T-helper 1 cell (primary cell): ENCODE measurements at places on chromosomes 13 and 19.

GRCh38 chr13:99556867-99557443 lies 55.7 kb downstream of the TM9SF2 start:
- DNase-seq = no peak

DNA sequence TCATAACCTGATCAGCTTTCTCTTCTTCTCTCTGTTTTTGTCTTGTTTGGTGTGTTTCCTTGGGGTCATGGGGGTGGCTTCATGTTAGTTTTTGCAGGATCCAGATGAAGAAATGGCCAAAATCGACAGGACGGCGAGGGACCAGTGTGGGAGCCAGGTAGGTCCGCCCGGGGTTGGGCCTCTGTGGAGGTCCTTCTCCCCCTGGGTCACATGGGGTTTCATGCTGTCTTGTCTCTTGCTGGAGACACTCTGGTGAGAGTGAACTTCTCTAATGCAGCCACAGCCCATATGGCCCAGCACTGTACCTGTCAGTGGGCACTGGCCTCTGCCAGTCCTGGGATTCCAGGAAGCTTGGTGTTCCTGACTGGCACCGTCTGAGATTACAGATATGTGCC lies 1.1 kb downstream of the CCNE1 start:
- no peak for DNase-seq

DNA sequence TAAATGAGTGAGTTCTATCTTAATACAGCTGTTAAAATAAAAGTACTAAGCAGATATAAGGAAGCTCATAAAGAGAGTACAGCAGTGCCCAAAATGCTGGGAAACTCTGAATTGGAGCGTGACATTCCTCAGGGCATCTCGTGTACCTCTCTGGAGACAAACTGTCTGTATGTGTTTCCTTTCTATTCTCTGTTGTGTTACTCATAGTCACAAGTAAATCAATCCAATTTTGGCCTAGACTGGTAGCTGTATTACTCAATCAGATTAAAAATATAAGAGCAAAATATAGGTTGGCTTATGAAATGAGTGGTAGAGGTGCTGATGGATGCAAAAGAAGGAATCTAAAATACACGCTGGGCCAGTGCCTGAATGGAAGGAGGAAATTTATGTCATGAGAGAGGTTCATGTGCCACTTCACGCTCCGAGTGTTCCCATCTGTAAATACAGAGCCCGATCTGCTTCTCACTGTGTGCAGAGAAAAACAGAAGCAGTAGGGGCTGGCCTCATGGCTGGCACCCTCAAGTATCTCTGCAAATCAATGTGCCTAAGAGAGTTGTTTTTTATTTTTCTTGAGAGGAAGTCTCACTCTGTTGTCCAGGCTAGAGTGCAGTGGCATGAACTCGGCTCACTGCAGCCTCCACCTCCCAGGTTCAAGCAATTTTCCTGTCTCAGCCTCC lies 58.7 kb upstream of the RGCC start:
- no peak for DNase-seq

DNA sequence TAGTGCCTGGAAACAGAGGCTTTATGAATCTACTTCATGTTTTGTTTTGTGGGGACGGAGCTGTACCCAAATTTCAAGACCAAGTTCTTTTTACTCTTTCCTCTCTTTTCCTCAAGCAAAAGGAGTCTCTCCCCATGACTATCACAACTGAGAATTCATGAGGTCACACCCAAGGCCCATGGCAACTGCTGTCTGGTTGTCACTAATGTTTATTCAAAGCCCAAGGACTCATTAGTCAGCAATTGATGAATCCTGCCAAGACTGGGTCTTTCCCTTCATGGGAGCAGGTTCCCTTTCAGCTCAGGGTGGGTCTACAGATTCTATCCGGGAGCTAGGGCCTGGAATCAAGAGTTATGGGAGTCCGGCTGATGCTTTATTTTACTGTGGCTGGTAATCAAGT lies 441.5 kb upstream of the PCDH20 start:
- DNase-seq = no peak

- DNase-seq = no peak
Observed at GRCh38 chr19:55341595-55342531, 2.2 kb downstream of the KMT5C start.

GRCh38 chr19:1904860-1905109 lies 414 bp upstream of the ADAT3 start:
- DNase-seq = no peak

DNA sequence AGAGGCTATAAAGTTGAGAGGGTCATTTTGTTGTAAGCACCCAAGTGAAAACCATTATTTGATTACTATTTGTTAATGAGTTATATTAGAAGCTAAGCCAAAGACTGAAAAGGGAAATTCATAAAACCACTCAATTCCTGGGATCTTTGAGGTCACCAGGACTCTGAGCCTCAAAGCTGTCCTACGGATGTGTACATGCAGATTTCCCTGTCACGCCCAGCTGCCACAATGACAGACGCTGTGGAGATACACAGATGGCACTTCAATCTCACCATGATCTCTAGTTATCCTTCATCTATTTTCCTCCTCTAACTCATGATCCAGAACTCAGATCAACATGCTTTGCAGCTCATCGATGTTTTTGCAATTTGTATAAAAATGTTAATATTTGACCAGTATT lies 403.5 kb upstream of the MIR17HG start:
- no peak for DNase-seq

GRCh38 chr13:77291774-77292173 lies 35.1 kb downstream of the MYCBP2 start:
- no peak for DNase-seq

DNA sequence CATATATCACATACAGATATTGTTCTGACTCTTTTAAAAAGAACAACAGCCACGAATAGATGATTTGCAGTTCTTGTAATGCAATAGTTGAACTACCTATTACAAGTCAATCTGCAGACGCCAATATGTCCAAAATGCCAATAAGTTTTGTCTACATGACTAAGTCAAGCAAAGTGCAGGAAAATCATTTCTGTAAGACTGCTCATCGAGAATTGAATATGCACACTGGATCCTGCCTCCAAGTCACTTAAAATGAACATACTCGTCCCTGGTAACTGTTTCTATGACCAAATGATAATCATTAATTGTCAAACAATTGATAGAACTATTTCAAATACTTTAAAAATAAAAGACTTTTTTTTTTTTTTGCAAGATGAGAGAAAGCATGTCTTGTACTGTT lies 375.6 kb downstream of the ITGBL1 start:
- DNase-seq = no peak

- no peak for DNase-seq
Observed at GRCh38 chr19:1651568-1652291, 685 bp downstream of the TCF3 start.

DNA sequence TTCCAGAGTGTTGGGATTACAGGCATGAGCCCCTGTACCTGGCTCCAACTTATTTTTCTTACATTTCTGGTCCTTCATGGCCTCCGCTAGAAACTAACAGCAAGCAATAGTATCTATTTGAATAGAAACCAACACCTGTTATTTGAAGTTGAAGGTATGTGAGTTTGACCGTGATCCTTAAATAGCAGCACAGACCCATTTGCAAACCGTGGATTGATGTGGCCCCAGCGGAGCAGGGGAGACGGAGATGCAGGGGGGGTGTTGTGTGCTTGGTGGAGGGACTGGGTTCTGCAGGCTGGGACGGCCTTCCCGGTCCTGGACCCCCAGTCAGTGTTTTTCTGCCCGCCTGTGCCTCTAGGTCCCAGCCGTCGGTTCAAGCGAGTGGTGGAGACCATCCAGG lies 16.9 kb downstream of the TMEM150B start:
- no peak for DNase-seq

DNA sequence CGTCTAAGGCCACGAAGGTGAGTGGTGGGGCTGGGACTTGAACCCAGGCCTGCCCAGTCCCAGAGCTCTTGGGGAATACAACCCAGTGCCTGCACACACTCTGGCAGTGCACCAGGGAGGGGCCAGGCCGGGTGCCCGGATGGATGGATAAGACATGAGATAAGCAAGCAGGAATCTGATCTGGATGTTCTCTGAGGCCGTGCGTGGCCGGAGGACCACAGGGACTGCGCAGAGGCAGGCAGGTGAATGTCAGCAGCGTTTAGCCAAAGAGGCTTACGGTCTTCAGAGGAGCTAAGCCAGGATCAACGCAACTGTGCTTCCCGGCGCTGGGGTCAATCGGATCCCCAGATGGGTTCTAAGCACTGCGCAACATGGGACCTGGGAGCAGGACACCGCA lies 1.5 kb downstream of the ZNF787 start:
- DNase-seq = no peak

DNA sequence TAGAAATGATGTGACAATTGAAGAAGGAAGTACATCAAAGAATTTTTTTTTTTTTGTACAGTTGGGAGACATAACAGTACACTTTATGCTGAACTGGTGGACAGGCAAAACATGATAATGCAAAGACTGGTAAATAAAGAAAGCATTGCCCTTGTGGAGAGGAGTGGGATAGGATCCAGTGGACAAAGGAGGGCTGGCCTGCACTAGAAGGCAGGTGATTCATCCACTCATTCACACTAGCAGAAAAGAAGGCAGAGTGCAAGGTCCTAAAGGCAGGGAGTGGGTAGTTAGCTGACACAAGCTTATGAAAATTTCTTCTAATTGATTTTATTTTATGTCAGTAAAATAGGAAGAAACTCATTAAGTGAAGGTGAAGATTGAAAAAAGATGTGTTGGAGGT lies 17.6 kb upstream of the NALCN start:
- DNase-seq = no peak

DNA sequence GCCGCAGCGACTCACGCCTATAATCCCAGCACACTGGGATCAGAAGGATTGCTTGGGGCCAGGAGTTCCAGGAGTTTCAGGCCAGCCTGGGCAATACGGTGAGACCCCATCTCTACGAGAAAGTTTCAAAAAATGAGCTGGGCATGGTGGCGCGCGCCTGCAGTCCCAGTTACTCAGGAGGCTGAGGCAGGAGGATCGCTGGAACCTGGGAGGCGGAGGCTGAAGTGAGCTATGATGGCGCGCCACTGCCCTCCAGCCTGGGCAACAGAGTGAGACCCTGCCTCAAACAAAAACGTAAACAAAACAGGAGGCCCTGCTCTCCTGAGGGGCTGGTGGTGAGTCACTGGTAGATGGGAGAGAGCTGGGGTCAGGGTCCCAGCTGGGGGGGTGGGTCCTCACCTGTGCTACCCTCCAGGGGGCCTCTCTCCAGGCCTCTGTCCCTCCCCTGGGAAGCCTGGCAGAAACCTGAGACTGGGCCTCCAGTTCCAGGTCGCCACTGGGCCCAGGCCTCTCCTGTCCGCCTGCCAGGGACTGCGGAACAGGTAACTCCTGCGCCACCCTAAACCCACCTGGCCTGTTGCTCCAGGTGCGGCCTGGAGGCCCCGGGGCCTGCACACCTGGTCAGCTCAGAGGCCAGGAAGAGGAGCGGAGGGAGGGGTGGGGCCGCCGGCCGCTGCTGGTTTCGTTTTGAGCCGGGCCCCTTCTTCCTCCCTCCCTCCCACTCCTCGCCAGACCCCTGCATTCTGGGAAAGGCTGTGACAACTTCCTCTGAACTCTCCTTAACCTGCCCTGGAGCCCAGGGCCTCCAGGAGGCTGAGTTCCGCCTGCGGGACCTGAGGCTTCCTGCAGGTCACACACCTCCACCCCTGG lies 17.2 kb upstream of the ZBTB7A start:
- no peak for DNase-seq

DNA sequence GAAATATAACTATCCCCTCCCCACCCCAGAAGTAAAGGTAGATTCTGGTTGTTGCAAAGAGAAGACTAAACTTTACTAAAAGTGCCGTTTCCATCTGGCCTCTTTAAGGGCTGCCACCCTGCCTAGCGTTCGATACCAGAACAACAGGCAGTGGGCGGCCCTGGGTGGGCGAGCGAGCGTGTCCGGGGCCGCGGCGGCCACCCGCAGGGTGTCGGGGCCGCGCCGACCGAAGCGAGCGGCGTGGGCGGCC lies 2.6 kb downstream of the FGF9 start:
- no peak for DNase-seq

DNA sequence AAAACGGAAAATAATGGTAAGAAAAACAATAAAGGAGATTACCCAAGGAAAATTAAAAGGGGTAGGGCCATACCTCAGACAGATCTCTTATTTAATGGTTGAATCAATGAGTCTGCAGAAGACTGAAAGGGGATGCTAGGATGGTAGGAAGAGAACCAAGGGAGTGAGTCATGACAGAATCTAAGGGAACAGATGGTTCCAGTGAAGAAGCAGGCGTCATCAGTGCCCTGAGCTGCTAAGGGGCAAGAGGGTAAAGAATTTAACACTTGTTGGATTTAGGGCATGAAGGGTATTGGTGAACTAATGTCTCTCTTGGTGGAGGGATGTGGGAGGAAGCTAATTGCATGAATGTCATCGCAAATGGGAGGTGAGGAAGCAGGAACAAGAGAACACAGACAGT lies 329.2 kb upstream of the TSHZ3 start:
- DNase-seq = no peak

GRCh38 chr13:87676254-87677042 lies 5.3 kb downstream of the SLITRK5 start:
- DNase-seq = no peak

DNA sequence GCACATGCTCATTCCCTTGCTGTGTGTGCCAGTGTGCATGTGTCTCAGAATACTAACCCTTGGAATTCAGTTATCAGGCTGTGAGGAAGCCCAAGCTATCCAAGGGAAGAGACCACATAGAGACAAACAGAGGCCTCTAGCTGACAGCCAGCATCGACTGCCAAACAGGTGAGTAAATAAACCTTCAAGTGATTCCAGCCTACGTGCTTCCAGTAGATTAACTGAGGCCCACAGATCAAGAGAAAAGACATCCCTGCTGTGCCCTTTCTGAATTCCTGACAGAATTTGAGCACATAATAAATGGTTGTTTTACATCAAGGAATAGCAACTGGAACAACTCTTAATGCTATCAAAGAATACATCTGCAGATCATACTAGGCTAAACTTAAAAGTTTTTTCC lies 17.5 kb downstream of the ZC3H13 start:
- no peak for DNase-seq

DNA sequence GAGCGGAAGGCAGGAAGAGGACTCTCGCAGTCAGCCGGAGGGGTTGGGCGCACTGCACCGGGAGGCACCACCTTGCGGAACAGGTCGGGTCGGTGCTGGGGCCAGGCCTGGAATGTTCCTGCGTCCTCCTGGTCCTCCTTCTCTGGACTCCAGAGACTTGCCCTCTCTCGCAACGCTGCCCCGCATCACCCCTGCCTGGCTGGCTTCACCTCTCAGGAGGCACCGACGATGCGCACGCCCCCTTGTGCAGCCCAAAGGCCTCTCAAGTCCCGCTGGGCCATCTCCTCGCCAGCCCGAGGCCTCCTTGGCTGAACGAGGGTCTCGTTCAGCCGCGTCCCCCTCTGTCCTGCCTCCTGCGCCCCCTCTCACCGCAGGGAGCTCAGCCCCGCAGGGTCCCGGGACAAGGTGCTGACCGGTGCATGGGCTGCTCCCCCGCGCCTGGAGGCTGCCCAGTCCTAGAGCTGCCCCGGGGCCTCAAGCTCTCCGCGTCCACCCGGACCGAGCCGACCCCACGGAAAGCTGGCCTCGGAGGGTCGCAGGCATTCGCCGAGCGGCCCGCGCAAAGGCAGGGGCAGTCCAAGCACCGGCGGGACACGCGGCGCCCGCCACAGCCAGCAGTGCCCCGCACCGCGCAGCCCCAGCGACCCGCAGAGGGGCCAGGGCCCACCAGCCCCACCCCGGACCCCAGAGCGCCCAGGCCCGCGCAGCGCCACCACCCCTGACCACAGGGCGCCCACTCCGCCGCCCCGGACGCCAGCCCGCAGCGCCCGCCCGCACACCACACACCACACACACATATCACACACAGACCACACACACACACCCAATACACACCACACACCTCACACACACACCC lies 133.8 kb downstream of the CRYL1 start:
- no peak for DNase-seq
